ENCODE measurements at places on chromosomes 12 and 14.

GRCh38 chr14:53742233-53742620, 214.4 kb downstream of the BMP4 start:
- DNase-seq: no peak

DNA sequence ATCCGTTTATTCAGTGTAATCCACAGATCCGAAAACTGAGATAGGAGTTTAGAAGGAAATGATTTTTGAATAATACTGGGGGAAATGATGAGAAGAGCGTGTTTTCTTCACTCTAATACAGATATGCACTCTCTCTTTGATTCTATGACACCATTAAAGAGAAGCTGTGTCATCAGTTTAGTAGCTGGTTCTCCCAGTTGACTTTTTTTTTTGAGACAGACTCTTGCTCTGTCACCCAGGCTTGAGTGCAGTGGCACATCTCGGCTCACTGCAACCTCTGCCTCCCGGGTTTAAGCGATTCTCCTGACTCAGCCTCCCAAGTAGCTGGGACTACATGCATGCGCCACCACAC, 48.4 kb upstream of the EML1 start:
- no peak for DNase-seq

- no peak for DNase-seq
These were observed 15.8 kb upstream of the TMEM30B start for GRCh38 chr14:61296719-61297502.

- DNase-seq: no peak
These were observed 176.1 kb downstream of the RMST start for GRCh38 chr12:97638739-97639138.

GRCh38 chr12:34402228-34402898, 380.1 kb downstream of the ALG10 start:
- no peak for DNase-seq

DNA sequence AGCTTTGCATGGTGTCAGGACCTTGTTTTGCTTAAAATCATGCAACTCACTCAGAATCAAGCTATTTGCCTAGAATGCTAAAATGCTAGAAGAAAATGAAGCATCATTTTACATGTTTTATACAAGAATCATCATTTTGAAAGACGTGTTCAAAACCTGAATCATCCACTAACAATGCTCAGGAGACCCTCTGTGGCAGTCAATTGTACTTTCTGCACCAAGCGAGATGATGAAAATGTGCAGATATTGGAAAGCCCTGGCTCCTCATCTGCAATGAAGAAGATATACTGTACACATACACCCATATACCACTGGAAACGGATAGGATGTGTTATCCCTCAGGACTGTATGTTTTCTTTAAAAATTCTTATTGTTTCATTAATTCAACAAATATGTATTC, 92.7 kb downstream of the DYRK2 start:
- no peak for DNase-seq

DNA sequence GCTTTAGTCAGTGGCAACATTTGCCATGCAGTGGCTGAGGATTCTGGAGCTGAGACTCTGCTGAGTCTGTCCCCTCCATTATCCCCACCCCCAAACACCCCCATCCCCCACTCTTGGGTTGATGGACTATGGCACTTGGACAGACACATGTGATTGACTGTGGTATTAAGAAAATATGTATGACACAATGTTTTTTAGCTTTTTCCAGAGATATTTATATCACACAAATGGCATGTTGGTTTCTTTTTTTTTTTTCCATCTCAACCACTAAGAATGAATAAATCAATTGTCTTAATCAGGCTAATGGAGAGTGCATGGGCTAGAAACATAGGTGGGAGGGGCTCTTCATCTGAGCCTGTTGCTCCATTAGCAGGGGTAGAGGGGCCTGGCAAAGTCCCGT, 30.7 kb upstream of the MAP1LC3B2 start:
- no peak for DNase-seq

- DNase-seq: no peak
These were observed 9.7 kb upstream of the IFI27 start for GRCh38 chr14:94100847-94101246.

DNA sequence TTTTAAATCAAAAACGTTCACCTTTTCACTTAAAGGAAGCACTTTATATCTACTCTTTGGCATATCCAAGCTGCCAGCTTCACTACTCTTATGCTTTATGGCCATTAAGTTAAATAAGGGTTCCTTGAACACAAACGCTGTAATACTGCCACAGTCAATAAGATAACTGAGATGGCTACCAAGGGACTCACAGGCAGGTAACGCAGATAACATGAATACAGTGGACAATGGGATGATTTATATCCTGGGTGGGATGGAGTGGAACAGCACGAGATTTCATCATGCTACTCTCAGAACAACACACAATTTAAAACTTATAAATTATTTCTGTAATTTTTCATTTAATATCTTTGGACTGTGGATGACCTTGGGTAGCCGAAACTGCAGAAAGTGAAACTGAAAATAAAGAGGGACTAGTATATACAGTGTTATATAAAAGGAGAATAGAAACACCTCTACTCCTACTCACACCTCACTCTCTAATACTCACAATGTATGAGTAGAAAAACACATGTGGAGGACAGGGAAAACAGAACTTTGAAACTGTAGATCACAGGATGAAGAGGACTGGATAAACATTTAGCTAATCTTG, 367.3 kb downstream of the C12orf50 start:
- DNase-seq: no peak

DNA sequence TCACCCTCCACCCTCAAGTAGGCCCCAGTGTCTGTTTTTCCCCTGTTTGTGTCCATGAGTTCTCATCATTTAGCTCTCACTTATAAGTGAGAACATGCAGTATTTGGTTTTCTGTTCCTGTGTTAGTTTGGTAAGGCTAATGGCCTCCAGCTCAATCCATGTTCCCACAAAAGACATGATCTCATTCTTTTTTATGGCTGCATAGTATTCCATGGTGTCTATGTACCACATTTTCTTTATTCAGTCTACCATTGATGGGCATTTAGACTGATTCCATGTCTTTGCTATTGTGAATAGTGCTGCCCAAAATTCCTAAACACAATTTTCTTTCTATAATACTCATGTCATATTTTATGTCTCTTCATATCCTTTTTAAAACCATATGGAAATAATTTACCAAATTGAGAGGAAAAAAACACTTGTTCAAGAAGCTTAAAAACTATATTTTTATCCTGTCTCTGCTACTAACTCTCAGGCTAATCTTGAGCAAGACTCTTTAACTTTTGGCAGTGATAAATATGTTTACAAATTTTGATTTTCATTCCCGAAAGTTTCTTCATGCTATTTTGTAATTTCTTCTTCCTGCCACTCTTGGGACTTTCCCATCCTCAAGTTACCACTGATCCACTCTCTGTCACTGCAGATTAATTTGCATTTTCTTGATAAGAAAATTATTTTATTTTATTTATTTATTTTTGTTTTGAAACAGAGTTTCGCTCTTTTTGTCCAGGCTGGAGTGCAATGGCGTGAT, 28.0 kb upstream of the OSBPL8 start:
- no peak for DNase-seq

GRCh38 chr12:53381731-53382630, 2.0 kb downstream of the SP1 start:
- no peak for DNase-seq

GRCh38 chr14:54001189-54001878, 44.7 kb upstream of the BMP4 start:
- DNase-seq: no peak

DNA sequence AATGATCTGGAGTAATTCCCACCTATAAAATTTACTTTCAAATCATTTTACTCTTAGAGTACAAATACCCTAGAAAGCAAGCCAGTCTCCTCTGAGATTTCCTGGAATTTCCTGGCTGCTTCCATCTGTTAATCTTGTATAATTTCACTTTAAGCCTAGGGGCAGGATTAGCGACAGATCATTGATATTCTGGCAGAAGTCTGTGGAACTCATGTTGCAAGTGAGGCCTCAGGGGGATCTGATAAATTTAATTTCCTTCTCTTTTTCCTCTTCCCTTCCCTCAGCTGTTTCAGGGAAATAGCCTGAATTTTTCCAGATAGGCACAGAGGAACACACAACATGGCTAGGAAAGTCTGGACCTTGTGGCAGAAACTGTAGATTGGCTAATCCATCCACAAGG, 5.9 kb upstream of the KRT6A start:
- no peak for DNase-seq

DNA sequence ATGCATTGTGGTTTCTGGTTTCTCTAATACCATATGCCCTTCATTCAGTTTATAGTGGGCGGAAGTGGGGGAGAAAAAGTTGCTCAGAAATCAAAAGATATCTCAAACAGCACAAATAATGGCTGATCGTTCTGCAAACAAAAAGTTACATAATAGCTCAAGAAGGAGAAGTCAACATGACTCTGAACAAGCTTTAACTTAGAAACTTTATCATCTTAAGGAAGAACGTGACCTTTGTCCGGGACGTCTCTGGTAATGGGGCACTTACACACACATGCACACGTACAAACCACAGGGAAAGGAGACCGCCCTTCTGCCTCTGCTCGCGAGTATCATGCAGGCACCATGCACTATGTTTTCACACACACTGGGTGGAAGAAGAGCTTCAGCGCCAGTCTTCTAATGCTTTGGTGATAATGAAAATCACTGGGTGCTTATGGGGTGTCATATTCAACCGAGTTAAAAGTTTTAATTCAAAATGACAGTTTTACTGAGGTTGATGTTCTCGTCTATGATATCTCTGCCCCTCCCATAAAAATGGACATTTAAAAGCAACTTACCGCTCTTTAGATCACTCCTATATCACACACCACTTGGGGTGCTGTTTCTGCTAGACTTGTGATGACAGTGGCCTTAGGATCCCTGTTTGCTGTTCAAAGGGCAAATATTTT, 4.7 kb downstream of the FOS start:
- no peak for DNase-seq

GRCh38 chr14:70045844-70046535, 142.8 kb downstream of the SLC8A3 start:
- no peak for DNase-seq

DNA sequence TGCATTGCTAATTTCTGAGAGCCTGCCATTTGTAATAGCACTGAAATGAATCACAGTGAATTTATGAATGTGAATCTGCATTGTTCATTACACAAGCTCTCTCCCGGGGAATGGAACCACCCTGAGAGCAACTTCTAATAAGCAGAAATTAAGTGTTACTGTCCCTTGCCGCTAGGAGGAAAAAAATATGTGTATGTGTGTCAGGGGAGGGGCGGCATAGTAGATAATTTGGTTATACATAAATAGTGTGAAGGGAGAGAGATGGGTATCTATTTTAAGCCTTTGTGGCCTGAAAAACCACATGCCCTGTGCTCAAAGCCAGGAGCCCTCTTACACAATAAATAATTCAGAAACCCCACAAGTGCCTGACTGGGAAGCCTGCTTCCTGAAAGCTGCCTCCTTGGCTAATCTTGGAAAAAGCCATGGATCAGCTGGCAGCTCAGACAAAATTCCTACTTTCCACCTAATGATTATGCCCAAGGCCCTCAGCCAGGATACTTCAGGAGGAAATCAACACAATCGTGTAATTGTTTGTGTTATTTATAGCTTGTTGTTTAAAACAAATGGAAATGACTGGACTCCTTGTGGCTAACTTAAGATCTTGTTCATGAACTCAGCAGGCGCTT, 366.2 kb upstream of the KITLG start:
- no peak for DNase-seq

- DNase-seq: no peak
These were observed 154.9 kb upstream of the AMIGO2 start for GRCh38 chr12:47234576-47235141.

DNA sequence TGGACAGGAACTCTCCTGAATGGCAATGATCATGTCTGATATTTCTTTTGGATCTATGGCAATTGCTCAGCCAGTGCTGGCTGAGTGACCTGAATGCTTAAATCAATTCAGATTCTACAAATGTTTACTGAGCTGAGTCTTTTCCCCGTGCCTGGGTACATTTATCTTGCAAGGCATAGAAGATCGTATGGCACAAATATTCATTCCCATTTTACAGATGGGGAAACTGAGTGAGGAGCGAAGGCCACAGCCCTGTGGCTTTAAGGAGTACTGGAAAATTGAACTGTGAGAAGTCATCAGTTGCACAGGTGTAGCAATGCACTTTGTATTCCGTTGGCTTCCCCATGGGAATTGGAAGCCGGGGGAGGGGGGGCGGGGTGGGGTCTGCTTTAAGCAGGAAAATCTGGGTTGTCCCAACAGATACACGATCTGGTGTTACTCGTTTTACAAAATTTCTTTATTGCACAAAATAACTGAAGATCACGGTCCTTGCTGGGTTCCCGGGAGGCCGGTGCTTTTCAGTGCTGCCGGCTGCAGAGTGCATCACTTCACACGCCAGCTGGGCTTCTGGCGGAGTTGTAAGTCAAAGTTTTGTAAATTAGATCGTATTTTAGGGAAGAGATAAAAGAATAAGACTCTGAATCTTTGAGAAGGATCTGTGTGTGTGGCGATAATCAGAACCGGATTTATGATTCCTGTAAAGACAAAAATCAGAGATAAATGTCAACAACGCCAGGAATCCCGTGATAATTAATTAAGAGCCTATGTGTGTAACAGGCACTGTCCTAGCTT, 75.0 kb upstream of the MAP1LC3B2 start:
- no peak for DNase-seq

DNA sequence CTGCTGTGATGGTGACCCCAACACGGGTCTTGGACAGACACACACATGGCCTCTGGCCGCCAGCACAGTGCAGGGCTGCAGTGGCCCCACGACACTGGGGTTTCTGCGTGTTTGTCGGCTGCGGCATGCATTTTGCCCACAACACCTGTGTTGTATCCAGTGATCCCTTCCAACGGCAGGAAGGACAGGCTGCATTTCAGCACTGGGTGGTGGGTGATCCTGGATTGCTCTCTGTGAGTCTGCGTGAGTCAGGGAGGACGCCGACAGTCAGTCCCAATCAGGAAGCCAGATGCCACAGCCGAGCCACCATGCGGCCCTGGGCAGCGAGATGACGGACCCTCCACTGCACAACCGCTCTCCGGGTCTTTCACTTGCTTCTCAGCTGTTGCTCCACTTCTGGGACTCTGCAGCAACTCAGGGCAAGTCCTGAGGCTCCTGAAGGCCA, 20.6 kb downstream of the LRTM2 start:
- no peak for DNase-seq

Measured in stimulated activated CD4-positive, alpha-beta T cell treated with anti-CD3 and anti-CD28 coated beads, TNF-alpha, amount 100 ng/mL, for 4 hours (primary cell).